ENCODE measurements at places on chromosomes 7 and 10. TPM values are rescaled to one million over a fixed set of nuclear protein-coding genes. Genes with fewer than 3 reads are reported as not detected.

UNCX gene
- not detected for total RNA-seq

IDI2 gene
- total RNA-seq: not detected

ZNF722 gene
- not detected for total RNA-seq

MBL2 gene
- total RNA-seq: not detected

PRDX3 gene
- total RNA-seq: 174 TPM
